Fibroblast of mammary gland (primary cell): ENCODE measurements at places on chromosomes 12 and 14.

DNA sequence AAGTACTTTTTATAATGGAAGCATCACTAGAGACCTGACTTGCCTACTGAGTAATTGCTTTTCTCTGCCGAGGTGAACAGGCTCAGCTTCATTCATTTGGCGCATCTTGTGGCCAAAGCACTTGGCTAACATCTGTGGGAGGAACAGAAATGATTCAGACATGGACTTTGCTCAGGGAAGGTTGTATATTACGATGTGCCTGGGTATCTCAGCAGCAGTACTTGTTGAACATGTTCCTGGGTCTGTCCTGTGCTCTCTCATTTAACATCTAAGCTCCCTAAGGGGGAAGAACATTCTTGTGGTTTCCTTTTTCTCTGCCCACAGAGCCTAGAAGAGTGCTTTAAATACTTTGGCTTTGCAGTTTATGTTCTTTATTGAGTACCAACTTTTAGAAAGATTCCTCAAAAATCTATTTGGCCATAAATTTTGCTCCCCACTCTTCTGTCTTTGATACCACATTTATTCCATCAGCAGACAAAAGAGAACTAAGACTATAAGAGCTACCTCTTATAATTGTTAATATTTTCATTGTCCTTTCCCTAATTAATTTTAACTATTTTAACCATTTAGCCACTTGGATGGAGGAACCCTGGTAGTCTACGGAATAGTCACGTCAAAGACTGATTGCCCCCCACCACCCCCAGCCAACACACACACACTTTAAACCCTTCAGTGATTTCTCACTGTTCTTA lies 101.2 kb upstream of the EGLN3 start:
- peak; percentile 96 for DNase-seq

DNA sequence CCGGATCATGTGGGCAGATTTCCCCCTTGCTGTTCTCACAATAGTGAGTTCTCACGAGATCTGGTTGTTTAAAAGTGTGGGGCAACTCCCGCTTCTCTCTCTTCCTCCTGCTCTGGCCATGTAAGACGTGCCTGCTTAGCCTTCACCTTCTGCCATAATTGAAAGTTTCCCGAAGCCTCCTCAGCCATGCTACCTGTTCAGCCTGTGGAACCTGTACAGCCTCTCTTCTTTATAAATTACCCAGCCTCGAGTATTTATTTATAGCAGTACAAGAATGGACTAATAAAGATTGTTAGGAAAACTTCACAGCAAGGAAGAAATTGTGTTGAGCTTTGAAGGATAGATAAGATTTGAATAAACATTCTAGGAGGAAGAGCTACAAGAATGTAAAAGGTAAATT lies 52.1 kb downstream of the KDM5A start:
- DNase-seq = no peak

DNA sequence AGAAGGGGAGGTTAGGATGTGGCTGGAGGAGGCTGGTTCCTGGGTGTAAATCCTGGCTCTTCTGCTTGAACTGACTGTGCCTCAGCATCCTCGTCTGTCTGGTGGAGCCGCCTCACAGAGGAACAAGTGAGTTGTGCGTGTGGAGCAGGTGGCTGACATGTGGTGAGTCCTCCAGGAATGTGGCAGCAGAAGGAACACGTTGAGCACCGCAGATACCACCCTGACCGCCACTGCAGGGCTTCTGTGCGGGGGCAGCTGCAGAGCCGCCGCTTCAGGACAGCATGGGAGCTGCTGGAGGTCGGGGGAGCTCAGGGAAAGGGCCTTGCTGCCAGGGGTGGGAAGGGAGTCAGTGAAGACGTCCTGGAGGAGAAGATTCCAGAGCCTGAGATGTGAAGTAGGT lies 48.9 kb downstream of the TRAF3 start:
- DNase-seq = no peak

- DNase-seq = no peak
Measured at GRCh38 chr14:71318097-71318459, 410.8 kb downstream of the PCNX1 start.

- no peak for DNase-seq
Measured at GRCh38 chr12:111155521-111155920, 213.4 kb downstream of the PHETA1 start.

- peak; percentile 41 for DNase-seq
Measured at GRCh38 chr12:117853600-117853999, 115.2 kb downstream of the KSR2 start.

DNA sequence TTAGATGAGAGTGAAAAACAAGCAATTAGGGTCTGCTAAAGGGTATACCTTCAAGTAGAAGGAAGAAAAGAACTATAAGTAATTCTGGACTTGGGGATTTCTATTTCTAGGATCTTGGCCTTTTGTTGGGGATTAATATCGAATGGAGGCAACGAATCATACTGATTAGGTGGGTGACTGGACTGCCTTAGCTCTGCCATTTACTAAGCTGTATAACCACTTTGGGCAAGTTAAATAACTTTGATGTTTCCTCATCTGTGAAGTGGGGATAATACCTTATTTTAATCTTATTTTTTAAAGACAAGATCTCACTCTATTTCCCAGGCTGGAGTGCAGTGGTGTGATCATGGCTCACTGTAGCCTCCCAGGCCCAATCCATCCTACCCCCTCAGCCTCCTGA lies 6.6 kb downstream of the IKBIP start:
- DNase-seq = no peak

DNA sequence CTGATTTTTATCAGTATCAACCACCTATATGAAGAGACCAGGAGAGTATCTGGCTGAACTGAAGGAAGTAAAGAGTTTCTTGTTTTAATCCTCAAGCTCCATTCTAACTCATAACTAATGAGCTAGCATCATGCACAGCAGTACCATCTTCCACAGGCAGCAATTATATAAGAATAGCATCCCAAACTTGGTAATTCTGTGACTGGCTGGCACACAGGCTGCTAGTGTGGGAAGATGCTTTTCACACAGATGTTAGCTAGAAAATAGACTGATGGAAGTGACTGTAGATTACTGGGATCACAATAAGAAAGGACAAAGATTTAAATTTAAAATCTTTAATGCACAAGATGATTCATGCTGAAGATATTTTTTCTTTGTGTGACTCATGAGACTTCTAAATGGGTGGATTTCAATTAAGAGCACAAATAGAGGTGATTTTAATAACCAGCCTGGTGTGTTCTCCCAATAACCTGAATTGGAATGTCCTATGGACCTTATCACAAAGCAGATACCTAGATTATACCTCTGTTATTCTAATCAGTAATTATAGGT lies 417.7 kb upstream of the ATXN7L3B start:
- no peak for DNase-seq

DNA sequence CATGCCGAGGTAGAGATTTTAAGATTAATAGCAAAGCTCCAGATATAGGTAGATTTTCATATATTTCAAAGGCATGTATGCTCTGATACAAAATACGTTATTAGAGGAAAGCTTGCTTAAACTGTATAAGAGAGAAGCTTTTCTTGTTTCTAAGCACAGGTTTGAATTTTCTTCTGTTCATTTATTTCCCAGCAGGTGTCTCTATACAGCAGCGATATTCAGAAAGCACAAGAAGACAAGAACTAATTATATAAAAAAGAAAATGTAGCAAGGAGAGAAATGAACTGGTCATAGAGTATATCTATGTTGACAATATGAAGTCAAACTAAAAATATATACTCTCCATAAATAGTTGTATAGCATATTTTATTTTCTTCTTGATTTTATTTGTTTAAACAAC lies 307.4 kb upstream of the NOVA1 start:
- DNase-seq = no peak

DNA sequence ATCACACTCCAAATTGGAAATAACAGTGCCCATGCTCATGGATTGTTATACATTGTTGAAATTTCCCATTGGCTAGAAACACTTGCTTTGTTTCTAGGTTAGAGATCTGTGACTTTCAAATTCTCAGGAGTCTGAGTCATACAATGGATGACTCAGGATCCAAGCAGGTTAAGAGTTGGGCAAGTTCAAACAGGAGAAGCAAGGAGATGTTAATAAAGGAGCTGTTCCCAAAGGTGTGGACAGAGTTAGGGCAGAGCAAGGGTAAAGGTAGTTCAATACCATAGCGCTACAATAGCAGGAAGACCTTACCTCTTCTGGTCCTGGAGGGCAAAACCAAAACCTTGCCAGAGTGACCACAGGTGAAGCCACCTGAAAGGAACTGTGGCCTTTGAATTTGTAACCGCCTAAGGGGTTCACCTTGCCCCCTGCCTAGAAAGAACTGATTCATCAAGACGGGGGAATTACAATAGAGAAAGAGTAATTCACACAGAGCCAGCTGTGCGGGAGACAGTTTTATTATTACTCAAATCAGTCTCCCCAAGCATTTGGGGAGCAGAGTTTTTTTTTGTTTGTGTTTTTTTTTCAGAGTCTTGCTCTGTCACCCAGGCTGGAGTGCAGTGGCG lies 4.2 kb upstream of the AMN1 start:
- DNase-seq = peak; percentile 88

DNA sequence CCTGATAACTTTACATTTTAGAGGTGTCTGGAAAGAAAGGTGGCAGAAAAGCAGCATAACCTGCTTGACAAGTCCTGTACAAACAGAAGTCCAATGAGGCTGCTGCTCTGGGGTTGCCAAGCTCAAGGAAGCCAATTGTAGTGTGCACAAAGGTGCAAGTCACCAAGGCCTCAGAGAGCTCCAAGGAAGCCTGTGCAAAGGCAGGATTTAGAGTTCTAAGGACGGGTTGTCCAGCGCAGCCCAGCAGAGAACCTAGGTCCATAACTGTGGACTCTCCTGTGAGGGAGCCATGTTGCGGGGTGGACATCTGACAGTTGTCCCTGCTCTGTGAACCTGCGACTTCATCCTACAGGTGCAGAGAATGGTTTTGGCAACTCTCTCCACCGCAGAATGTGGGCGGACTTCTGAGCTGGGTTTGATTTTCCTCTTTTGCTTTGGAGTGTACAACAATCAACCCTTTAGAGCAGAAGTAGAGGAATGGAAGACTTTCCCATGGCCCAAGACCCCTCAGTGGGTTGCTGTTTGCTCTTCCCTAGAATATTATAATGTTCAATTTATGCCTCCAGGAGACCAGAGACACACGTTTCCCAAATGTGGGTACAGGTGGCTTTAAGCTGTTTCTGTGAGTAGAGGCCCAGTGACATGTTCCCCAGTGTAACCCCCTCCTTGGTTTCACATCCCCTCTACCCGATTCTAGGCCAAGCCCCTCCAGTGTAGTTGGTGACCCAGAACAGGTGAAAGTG lies 81.0 kb downstream of the ETV6 start:
- DNase-seq = no peak

DNA sequence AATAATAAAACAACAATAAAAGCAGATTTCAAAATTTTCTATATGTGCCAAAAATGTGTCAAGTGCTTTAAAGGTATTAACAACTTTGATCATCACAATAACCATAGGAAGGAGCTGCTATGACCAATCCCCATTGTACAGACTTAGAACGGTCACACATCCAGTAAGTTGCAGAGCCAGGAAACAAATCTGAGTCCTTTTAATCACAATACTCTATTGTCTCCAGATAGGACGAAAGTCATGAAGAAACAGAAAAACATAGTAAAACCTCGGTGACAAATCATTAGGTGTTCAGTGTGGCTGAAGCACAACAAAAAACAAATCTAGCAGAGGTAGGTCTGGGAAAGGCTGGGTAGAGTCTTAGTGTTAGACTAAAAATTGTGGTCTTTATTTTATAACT lies 178.8 kb downstream of the GRIP1 start:
- no peak for DNase-seq

DNA sequence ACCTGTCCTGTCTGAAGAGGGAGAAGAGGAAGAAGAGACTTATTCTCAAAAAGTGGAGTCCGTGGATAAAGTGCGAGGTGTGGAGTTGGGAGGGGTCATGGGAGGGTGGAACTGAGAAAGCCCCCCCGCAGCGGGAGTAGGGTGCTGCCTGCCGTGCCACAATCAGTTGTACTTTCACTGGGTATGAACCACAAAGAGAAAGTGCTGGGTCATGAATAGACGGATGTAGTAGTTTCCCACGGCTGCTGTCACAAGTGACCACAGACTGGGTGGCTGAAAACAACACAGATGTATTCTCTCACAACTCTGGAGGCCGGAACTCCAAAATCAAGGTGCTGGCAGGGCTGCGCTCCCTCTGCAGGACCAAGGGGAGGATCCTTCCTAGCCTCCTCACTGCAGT lies 5.5 kb downstream of the DNAH10 start:
- DNase-seq = no peak

GRCh38 chr14:93778453-93778852 lies 9.8 kb downstream of the PRIMA1 start:
- DNase-seq = no peak

- peak; percentile 75 for DNase-seq
Measured at GRCh38 chr14:28398506-28398905, 368.1 kb upstream of the FOXG1 start.

- no peak for DNase-seq
Measured at GRCh38 chr14:60657456-60658210, 8.4 kb upstream of the SIX1 start.

DNA sequence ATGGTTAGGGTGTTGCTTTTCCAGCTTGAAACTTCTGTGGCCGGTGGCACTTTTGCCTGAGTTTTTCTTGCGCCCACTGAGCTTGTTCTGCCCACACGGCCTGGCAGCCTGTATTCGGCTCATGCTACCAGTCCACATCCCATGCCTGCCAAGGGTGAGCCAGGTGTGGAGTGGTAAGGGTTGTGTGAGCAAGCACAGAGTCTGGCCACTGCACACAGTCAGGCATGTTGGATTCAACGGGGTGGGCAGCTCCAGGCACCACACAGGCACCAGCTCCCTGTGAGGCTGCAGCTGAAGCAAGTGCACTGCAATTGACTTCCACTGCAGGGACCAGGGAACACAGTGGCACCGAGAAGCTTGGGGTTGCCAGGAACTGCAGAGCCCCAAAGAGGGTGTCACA lies 18.8 kb upstream of the NTS start:
- DNase-seq = no peak

DNA sequence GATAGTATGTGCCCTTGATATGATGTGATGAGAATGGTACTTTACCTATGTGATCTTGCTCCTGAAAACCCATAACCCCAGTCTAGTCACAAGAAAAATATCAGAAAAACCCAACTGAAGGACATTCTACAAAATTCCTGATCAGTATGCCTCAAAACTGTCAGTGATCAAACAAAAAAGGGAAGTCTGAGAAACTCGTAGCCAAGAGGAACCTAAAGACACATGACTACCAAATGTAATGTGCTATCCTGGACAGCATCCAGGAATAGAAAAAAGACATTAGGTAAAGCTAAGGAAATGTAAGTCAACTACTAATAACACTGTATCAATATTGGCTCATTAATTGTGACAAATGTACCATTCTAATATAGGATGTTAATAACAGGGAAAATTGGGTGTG lies 4.1 kb upstream of the WIF1 start:
- no peak for DNase-seq

GRCh38 chr12:26659930-26660329 lies 173.1 kb downstream of the ITPR2 start:
- no peak for DNase-seq

DNA sequence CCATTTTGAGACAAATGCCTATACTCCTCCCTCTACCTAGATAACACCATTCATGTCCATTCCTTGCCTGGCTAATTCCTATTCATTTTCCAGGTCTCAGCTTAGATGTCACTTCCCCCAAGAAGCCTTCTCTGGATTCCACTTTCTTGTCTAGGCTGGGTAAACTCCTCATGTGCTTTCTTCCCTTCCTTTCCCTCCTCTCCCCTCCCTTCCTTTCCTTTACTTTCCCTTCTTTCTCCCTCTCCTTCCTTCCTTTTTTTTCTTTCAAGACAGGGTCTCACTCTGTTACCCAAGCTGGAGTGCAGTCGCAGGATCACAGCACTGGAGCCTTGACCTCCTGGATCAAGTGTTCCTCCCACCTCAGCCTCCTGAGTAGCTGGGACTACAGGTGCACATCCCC lies 3.5 kb upstream of the UTP20 start:
- DNase-seq = no peak
